Activated naive CD4-positive, alpha-beta T cell treated with anti-CD3 and anti-CD28 coated beads, Interleukin-2, amount 50 U/mL, for 72 hours (primary cell): ENCODE measurements at places on chromosomes 6 and 20.

- no peak for DNase-seq
Measured at GRCh38 chr6:9100869-9101580, 665.7 kb upstream of the SLC35B3 start.

GRCh38 chr20:51001430-51002265, 21.3 kb downstream of the KCNG1 start:
- no peak for DNase-seq

DNA sequence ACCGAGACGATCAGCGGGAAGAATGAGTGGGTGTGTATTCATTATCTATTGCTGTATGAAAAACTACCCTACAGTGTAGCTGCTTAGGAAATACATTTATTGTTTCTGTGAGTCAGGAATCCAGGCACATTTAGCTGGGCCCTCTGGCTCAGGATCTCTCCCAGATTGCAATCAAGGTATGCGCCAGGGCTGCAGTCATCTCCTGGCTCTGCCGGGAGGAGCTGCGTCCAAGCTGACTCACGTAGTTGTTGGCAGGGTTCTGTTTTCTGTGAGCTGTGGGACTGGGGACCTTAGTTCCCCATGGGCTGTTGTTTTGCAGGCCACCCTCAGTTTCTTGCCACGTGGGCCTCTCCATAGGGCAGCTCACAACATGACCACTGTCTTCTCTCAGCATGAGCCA, 68.2 kb upstream of the FUCA2 start:
- no peak for DNase-seq

DNA sequence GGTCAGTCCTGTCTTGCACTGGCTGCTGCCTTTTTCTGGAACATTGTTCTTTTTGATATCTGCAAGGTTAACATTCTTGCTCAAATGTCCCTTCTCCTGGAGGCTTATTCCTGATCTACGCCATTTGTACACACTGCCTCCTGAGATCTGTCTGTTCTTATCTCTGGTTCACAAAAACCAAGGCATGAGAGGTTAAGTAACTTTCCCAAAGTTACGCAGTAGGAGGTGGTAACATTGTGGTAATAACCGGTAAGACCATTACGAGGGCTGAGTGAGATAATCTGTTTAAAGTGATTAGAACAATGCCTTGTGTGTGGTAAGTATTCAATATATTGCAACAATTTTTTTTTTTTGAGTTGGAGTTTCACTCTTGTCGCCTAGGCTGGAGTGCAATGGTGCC, 132.1 kb downstream of the FNDC1 start:
- no peak for DNase-seq

DNA sequence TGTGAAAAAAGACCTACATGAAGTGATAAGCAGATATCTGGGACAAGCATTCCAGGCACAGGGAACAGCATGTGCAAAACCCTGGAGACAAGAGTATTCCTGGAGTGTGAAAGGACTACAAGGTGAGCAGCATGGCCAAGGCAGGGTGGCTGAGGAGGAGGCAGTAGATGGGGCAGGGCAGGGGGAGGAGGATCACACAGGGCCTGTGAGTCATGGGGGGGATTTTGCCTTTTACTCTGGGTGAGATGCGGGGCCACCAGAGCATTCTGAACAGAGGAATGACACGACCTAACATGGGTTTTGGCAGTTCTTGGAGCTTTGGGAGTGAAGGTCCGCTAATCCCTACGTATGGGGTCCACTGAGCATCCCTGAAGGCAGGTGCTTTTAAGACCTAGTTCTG, 69.8 kb upstream of the CCN6 start:
- no peak for DNase-seq

DNA sequence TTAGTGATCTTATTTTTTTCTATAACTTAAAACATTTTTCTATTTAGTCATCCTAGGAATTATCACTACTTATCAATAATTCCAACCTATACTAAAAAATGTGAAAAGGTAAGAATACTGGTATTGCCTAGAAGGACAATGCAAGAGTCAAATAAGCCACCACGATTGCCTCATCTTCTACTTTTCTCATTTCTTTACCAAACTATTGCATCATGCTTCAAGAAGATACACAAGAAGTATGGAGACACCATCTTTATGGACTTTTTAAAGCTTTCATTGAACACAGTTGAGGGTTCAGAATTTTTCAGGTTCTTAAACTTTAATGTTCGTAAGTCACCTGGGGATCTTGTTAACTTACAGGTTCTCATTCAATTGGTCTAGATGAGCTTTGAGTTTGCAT, 25.9 kb downstream of the ELOVL2 start:
- DNase-seq = no peak

GRCh38 chr20:46992640-46993035, 98.0 kb downstream of the EYA2 start:
- DNase-seq = no peak

DNA sequence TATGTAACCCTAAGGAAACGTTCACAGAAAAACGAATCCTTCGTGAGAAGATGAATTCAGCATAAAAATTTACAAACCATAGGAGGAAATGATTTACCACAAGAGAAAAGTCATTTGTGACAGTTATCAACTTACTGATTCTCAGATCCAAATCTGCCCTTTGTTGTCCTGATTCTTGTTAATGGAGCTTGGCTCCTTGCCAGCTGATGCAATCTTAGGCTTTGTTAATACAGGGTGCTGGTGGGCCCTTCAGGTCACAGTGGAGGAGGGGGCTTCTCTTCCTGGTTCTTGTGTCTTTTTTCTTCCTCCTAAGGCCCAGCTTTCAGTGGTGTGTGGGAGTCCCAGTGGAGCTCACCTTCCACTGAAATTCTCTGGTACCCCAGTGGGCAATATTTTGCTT, 108.4 kb upstream of the MAP3K7 start:
- no peak for DNase-seq

GRCh38 chr6:26349964-26350857, 14.8 kb upstream of the BTN3A2 start:
- DNase-seq = no peak

DNA sequence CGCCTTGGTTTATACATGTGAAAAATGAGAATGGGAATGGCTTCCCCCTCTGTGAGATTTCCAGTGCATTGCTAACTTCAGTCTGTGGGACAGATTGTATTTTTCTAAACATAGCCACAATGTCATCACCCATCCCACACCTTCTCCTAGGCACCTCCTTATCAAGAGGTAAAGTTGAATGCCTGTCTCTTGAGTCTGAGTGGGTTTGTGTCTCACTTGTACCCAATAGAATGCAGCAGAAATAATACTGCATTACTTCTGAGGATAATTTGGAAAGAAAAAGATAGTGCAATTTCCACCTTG, 27.9 kb downstream of the RIN2 start:
- DNase-seq = no peak

DNA sequence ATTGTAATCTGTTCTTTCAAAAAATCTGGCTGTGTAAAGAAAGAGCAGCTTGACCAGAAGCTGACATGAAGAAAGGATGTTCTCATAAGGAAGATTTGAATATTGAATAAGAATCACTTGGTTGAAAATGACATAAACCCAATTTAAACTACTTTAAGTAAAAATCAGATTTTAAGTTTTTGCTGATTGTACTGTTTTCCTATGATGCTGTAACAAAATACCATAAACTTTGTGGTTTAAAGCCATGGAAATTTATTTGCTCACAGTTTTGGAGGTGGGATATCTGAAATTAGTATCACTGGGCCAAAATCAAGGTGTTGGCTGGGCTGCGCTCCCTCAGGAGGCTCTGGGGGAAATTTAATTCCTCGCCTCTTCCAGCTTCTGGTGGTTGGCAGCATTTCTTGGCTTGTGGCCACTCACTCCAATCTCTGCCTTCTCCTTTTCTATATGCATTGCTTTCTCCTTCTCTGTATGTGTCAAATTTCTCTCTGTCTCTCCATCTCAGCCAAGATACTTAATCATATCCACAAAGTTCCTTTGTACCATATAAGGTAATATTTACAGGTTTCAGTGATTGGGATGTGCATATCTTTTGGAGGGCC, 141.2 kb upstream of the ZFP64 start:
- DNase-seq = no peak

GRCh38 chr6:79777713-79778579, 146.8 kb downstream of the SH3BGRL2 start:
- DNase-seq = peak; percentile 90

GRCh38 chr20:63402181-63402859, 41.2 kb upstream of the CHRNA4 start:
- no peak for DNase-seq

GRCh38 chr6:149451376-149452036, 33.3 kb downstream of the ZC3H12D start:
- DNase-seq = peak; percentile 54

GRCh38 chr6:131033631-131034030, 29.4 kb downstream of the EPB41L2 start:
- DNase-seq = no peak

GRCh38 chr6:148530976-148531375, 188.3 kb downstream of the SASH1 start:
- DNase-seq = no peak

DNA sequence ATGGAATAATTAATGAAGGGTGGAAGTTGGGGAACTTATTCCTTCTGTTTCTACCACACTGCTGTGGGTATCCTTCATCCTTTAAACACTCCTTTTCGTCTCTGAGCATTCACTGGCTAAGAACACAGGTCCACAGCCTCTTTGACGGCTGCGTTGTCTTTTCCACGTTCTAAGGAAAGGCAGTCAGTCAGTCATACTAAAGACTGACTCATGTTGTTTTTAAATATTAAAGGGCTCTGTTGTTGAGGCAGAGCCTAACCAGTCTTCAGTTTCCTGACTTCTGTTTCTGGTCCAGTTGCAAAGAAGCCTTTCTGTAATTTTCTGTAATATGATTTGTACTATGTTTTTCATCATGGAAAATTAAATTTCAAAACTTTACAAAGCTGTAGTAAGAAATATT, 48.0 kb downstream of the UST start:
- DNase-seq = no peak

- no peak for DNase-seq
Measured at GRCh38 chr6:120173250-120173649, 823.7 kb upstream of the MAN1A1 start.

DNA sequence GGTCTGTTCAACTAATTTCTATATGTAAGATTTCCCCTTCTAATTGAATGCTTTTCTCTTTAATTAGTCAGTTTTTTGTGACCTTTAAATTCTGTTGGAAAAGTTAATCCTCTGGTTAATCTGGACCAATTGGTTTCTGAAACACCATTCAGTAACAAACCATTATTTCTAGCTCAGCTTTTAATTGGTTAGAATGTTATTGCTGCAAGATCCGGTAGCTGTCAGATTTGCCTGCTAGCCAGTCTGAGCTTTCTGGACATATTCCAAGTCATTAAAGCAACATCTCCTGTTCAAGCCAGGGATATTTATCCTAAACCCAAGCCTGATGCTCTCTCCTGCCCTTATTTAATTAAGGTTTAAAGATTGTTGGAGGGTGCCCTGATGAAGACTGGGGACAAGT, 55.1 kb upstream of the FBXL4 start:
- no peak for DNase-seq

DNA sequence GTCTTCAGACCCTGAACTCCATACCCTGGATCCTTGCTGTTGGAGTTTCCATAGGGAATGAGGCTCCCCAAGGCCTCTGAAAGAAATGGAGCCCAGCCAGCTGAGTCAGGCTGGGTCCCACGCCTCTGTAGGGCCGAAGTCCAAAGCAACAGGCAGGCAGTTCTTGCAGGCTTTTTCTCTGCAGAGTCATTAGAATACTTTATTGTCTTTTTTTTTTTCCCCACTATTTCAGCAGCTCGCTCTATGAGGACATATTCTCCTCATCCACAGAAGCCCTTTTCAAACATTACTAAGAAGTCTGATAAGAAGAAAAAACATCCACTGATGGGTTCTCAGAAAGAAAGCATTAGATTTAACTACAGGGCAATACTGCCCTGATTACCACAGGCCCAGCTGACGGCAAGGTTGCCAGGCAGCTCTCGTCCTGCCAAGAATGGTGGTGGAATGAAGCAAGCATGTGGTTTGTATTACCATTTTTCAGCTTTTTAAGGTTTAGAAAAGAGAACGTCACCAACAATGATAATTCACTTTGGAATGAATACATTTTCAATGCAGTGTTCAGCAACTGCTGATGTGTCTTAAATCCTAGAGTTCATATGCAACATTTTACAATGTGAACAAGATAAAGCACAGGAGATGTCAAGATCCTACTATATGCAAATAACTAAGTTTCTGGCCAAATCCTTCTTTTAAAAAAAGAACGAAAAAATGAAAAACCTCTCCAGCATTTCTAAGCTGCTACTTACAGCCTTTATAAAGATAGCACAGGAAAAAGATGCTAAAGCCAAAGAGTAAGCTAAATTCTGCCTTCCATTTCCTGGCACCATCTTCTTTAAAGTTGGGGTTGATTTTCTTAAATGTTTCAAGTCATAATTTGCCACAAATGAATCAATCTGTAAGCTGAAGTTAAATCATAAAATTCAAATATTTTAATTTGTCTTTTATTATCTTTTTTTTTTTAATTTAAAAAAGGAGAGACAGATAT, 223.6 kb upstream of the CITED2 start:
- no peak for DNase-seq

- no peak for DNase-seq
Measured at GRCh38 chr6:44335631-44336030, 6.8 kb upstream of the SPATS1 start.

DNA sequence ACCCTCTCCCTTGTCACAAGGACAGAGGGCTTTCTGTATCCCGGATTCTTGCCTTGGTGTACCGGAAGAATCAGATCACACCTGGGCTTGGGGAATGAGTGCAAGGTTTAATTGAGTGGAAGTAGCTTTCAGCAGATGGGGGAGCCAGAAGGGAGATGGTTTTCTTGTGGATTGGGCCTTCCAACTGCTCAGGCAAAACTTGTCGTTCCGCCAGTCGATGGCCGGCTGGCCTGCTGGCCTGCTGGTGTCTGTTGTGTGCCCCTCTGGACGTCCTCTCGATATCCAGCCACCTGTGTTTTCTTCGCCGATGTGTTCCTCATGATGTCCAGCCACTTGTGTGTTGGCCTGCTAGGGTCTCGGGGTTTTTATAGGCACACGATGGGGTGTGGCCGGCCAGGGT, 168.1 kb downstream of the CDKAL1 start:
- DNase-seq = no peak

DNA sequence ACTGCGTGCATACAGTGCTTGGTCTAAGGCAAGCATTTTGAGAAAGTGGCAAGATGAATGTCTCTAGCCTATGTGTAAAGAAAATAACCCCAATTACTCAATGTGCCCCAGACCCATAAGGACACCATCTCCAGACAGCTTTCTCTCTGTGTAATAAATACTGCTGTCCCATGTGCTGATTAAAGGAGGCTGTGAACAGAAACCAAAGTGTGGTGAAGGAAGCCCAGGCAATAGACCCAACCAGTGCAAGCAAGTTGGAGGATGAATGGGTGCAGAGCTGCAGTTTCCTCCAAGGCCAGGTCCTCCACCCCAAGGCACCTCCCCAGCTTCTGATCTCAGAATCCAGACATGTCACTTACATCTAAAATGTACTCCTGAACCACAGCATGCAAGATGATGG, 60.6 kb downstream of the TRAM2 start:
- no peak for DNase-seq

DNA sequence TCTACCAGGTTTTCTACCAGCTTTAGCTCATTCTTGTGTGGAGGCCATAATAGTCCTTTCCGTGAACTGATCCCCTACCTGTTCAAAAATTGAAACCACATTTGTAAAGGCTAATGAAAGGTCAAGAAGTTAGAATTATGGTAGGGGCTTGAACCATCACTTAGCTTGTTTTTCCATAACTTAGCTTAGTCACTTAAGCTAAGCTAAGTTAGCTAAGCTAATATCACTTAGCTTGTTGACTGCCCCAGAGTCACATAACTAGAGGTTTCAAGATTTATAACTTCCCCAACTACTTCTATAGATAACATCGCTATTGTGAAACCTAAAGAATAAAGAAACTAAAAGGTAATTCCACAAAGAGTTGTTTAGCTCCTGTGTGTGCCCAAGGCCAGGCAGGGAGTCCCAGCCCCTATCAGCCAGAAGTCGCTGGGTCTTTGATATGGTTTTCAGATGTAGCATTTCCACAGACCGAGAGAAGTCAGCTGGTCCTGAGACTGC, 131.8 kb downstream of the VEGFA start:
- DNase-seq = no peak
